ENCODE measurements at places on chromosomes 6 and 20.

GRCh38 chr6:132298344-132298949 is 102.8 kb downstream of the MOXD1 start:
- peak; percentile 13 for DNase-seq

DNA sequence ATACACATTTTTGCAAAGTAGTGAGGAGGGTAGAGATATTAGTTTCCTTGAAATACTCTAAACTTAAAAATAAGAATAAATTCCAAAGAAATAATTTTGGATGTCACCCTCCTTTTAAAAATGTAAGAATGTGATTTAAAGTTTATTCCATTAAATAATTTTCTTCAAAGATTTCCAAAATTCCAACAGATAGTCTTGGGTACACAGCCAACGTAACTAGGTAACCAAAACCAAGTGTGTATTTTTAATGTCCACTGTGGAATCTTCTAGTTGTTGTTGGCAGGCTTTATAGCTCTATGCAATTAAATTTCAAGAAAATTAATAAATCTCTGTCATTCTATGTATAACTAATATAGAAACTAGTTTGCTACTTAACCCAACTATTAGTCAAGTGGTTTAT is 101.3 kb downstream of the COL21A1 start:
- no peak for DNase-seq

DNA sequence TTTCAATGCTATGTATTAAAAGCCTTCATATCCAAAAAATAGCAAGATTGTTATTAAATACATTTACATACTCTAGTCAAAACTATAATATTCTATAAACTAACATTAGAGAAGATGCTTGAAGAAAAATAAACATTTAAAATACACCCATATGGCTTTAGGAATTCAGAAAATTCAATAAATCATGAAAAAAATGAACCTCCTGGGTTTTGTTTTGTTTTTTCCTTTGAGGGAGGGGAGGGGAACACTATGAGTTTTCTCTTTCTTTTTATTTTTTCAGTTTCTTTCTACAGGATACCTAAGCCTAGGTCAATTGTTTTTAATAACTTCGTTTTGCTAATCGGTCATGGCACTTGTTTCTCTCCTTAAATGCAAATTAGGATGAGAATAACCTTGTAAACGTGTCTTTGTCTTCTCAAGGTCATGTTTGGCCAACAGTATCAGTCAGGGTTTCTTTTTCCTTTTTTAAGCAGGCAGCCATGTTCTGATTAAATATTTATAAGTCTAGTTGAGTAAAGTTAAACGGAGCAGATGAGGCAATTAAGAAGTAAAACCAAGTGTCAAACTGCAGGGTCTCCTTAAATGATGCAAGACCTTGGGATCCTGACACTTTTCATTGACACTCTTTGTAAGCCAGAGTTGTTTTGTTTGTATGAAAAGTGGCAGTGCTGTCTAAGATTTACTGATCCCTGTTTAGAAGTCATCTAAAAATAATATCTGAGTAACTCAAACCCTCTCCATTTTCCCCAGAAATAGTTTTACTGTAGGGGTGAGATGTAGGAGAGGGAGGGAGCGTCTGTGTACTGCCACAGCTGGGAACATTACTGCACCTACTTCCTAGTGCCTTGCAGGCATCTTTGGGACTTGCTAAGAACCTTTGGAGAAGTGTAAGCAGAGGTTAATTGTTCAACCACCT is 392.3 kb downstream of the PLCB1 start:
- DNase-seq, result no peak

DNA sequence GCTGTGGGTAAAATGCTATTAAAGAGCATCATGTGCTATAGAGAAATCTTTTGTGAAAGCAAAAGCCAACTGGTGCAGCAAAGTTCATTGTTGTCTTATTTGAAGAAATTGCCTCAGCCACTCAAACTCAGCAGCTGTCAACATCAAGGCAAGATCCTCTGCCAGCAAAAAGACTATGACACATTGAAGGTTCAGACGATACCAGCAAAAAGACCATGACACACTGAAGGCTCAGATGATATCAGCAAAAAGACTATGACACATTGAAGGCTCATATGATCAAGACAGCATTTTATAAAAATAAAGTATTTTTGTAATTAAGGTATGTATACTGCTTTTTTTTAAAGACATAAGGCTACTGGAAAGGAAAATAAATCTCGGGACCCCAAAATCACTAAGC is 118.4 kb upstream of the RUNX2 start:
- no peak for DNase-seq

- no peak for DNase-seq
These were observed 466.1 kb downstream of the CDKAL1 start for GRCh38 chr6:21000331-21000801.

DNA sequence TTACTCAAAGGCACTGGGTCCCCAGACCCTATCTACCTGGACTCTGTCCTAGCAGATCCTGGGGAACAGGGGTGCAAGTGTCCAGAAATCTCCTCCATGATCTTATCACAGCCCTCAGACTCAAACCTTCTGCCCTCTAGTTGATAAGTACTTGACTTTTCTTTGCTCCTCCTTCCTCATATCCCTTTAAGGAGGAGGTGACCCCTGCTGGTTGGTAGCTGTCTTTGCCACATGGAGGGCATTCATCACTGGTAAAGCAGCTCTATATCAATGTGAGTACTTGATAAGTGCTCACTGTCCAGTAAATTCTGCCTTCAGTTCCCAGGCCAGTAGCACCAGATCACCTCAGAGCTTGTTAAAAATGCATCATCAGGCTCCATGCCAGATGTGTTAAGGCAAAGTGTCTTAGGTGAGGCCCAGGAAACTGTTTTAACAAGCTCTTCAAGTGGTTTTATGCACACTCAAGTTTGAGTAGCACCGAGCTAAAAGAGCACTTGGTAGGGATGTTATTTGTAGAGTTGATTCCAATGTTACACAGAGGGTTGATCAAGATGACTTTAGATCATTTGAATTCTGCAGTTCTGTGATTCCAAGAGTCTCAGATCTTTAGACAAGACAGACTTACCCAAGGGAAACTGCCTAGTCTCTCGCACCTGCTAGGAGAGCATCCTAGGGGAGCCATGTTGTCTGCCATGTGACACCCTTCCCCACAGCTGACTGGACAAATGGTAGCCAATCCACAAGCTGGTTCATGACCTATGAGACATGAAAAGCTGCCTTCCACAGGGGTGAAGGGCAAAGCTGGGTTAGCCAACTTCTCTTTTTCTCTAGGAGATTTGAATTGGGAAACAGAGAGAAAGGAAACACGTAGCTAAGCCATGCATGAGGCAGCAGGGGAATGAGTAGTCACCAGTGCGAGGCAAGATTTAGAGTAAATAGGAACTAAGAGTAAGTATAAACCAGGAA is 18.6 kb downstream of the TREML2 start:
- DNase-seq, result peak; percentile 41

GRCh38 chr6:169189686-169190085 is 64.0 kb downstream of the THBS2 start:
- DNase-seq, result no peak

GRCh38 chr6:167422934-167423333 is 98.0 kb downstream of the TTLL2 start:
- no peak for DNase-seq

DNA sequence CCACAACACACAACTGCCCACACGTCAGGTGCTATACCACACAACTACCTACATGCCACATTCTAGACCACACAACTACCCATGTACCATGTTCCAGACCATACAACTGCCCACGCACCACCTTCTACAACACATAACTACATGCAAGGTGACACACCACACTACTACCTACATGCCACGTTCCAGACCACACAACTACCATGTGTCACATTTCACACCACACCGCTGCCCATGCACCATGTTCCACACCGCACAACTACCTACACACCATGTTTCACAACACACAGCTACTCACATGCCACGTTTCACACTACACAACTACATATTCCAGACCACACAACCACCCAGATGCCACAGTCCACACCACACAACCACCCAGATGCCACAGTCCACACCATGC is 19.8 kb downstream of the THBS2 start:
- no peak for DNase-seq

DNA sequence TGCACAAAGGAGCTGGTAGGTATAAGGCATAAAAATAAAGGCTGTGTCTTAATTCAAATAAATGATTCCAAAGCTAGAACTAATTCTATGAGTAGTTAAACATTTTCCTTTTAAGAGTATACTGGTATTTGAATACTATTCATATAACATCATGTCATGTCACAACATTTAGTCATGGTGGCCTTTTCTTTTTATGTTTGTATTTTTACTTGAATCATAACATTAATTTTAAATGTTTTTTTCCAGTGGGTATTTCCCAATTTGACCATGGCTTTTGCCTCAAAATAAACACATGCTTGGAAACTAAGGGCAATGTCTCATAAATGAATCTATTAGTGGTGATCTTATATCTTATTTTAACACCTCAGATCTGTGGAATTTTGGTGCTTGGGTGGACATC is 177.1 kb downstream of the CD109 start:
- no peak for DNase-seq

DNA sequence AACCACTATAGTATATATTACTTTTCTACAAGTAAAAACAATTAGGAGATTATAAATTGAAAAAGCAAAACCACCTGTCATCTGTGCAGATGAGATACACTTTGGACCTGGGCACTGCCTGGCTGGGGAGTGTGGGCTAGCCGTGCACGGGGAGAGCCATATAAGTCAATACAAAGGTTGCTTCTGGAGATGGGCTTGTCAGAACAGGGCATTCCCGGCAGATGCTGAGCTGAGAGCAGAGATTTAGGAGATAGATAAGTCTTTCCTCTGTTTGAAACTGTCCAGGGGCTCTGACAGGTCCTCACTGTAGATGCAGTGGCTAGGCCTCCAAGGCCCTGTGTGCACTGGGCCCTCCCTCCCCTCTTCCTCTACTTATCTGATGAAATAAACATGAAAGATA is 34.5 kb downstream of the CD164 start:
- DNase-seq, result no peak
